ENCODE measurements at places on chromosomes 5 and 9. TPM values are rescaled to one million over a fixed set of nuclear protein-coding genes. Genes with fewer than 3 reads are reported as not detected.

DNA sequence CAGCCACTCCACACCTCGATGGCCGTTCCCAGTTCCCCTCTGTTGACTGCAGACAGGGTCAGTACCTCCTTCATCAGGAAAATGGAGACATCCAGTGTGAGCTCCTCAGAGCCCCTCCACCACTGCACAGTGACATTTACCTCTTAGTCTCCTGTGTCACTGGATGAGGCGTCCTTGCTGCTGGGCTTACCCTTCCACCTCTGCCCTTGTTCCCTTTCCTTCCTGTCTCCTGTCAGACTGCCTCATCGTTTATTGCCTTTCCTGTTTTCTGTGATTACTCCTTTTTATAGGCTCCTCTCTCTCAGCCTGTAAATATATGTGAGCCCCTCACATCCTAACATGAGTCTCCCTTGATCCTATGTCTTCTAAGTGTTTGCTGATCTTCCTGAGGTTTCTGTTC lies 23.2 kb upstream of the SPTAN1 start:
- no peak for DNase-seq
- peaks cover 5% of the 10 kb centered on the region for H3K4me1 ChIP-seq
- H3K27me3 ChIP-seq, result no peaks in the 10 kb centered on the region
- H3K27ac ChIP-seq, result no peak overlapping the region

GRCh38 chr9:13790055-13790454 lies 510.6 kb upstream of the MPDZ start:
- no peaks in the 10 kb centered on the region for H3K27me3 ChIP-seq
- H3K4me3 ChIP-seq, result no peak overlapping the region
- no peak overlapping the region for H3K27ac ChIP-seq

- no peak for DNase-seq
- H3K27ac ChIP-seq, result no peak overlapping the region
- H3K36me3 ChIP-seq, result no peaks in the 10 kb centered on the region
- no peaks in the 10 kb centered on the region for H3K27me3 ChIP-seq
- H3K4me3 ChIP-seq, result no peak overlapping the region
Observed at GRCh38 chr5:117271656-117272055, 697.0 kb upstream of the SEMA6A start.

- H3K4me3 ChIP-seq, result no peak overlapping the region
- no peak for DNase-seq
- H3K4me1 ChIP-seq, result no peaks in the 10 kb centered on the region
- no peak overlapping the region for H3K27ac ChIP-seq
- no peaks in the 10 kb centered on the region for H3K36me3 ChIP-seq
Observed at GRCh38 chr5:66839636-66840185, 243.5 kb downstream of the MAST4 start.

- no peaks in the 10 kb centered on the region for H3K4me1 ChIP-seq
- H3K27ac ChIP-seq, result no peak overlapping the region
- no peak for DNase-seq
Observed at GRCh38 chr9:135815830-135816650, 91.3 kb downstream of the CAMSAP1 start.

- H3K27me3 ChIP-seq, result no peaks in the 10 kb centered on the region
- no peaks in the 10 kb centered on the region for H3K36me3 ChIP-seq
- no peak overlapping the region for H3K27ac ChIP-seq
- no peak overlapping the region for H3K4me3 ChIP-seq
Observed at GRCh38 chr5:72302171-72302570, 17.9 kb downstream of the MRPS27 start.

DNA sequence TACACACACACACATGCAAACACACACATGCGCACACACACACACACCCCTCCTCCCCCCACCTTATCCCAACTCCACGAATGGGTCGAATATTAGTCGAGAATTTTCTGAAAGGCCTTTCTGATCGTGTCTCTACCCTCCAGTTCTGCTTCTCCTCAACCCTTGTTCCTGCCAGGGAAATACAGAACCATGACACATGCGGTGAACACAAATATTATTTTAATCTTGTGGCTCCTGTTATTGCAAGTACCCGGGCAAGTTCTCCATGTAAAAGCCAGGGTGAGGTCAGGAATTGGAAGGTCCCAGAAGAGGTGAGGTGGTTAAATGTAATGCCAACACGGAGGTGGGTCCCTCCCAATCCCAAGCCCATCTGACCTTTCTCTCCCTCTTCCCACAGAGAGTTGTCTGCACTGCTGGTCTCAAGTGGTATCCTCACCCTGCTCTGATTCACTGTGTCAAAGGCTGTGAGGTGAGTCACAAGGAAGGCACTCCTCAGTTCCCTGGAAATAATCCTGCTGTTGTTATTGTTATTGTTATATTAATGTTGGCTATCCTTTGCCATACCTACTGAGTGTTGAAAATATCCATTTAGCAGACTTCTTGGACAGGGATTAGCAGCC lies 223.7 kb downstream of the PAPPA start:
- DNase-seq, result no peak
- no peak overlapping the region for H3K27ac ChIP-seq
- H3K36me3 ChIP-seq, result no peaks in the 10 kb centered on the region
- no peaks in the 10 kb centered on the region for H3K4me1 ChIP-seq
- no peak overlapping the region for H3K4me3 ChIP-seq
- no peaks in the 10 kb centered on the region for H3K27me3 ChIP-seq

DNA sequence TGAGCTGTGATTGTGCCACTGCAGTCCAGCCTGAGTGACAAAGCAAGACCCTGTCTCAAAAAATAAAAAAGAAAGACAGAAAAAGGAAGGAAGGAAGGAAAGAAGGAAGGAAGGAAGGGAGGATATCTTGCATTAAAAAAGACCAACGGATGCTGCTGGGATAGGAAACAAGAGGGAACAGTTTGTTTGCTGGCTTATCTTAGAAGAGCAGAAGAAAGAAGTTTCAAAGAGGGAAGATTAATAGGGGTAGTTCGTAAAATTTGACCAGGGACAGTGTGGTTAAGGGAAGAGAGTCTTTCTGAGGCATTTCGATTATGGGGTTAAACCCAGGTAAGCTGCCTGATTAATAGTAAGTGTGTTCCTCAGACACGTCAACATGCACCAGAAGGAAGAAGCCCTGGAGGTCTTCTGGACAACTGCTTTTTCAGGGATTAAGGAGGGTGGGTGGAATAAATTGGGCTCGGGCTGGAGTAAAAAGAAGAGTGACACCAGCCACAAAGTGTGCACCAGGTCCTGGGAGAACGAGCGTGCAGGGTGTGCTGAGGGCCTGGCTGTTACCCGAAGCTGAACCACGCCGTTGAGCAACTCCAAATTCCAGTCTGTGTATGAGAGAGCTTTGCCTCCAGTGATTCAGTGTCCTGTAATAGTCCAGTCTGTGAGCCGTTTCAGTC lies 24.8 kb downstream of the FYB1 start:
- H3K27me3 ChIP-seq, result no peaks in the 10 kb centered on the region
- DNase-seq, result no peak
- H3K36me3 ChIP-seq, result no peaks in the 10 kb centered on the region
- H3K4me1 ChIP-seq, result no peaks in the 10 kb centered on the region
- H3K4me3 ChIP-seq, result no peak overlapping the region

NRARP gene
- total RNA-seq, result 29.5 TPM

CD72 gene
- total RNA-seq, result 5.6 TPM

LHFPL2 gene
- 24.8 TPM for total RNA-seq

CEL gene
- 0.74 TPM for total RNA-seq

RALGPS1 gene
- total RNA-seq, result 15.2 TPM

PRDM12 gene
- not detected for total RNA-seq

HK3 gene
- 7.4 TPM for total RNA-seq

TAF11L10 gene
- not detected for total RNA-seq

PRKAA1 gene
- 69.0 TPM for total RNA-seq
